ENCODE measurements at places on chromosomes 12 and 14.

- DNase-seq, result no peak
Measured at GRCh38 chr12:107492393-107493134, 193.0 kb upstream of the PWP1 start.

DNA sequence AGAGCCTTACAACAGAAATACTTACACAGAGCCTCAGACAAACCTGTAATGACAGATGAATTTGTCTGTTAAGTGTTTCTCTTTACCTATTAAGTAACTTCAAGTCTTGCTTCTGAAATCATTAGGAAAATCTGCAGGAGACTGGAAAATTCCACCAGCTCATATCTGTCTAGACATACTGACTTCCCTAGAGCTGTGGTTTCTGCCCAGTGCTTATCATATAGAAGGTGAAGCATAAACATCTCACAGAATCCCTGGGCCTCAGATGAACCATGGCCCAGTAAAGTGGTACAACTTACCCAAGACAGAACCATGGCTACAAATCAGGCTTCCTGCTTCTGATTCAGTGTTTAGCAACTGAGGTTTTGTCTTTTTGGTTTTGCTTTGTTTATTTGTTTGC lies 91.6 kb downstream of the EGLN3 start:
- DNase-seq, result no peak

DNA sequence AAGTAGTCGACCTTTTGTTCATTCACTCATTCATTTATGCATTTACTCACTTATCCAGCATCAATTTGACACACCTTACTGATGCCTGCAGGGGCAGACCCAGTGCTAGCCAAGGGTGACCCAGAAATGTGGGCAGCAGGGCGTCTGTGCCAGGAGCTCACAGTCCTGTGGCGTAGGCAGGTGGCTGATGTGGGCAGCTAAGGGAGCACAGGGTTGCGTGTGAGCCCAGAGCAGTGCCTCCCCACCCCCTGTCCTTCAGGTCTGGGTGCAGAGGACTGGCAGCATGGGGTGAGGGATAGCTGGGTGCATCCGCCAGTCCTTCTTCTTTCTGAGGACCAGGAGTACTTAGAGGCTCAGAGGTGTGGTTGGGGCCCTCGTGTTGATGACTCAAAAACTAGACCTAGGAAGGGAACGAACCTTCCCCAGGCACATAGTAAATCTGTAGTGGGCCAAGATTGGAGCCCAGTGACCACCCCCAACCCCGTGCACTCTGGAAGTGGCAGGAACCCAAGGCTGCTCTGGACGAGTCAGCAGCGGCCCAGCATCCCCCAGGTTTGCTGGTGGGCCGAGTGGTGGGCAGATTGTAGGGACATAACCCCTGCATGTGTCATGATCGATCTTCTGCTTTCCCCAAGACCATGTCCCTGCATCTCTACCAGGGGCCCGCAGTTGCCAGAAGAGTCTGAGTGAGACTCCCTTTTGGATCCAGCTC lies 63.9 kb downstream of the BEGAIN start:
- no peak for DNase-seq

DNA sequence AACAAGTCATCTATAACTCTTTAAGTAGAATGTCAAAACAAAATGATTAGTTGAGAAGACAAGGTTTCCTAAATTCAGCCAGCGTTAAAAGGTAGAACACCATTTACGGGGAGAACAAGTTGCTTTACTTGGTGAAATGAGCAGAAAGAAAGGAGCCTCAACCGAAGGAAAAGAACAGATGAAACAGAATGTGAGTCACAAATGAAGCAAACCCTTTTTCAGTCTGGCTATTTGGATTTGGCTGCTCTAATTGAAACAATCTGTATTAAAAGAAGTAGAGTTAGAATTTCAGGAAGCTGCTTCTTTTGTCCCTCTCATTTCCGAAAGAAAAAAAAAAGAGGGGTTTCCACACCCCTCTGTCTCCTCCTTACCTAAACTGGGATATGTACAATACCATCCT lies 34.6 kb downstream of the CEP128 start:
- DNase-seq, result no peak

- peak; percentile 21 for DNase-seq
Measured at GRCh38 chr12:127809275-127809674, 457.7 kb upstream of the TMEM132C start.

DNA sequence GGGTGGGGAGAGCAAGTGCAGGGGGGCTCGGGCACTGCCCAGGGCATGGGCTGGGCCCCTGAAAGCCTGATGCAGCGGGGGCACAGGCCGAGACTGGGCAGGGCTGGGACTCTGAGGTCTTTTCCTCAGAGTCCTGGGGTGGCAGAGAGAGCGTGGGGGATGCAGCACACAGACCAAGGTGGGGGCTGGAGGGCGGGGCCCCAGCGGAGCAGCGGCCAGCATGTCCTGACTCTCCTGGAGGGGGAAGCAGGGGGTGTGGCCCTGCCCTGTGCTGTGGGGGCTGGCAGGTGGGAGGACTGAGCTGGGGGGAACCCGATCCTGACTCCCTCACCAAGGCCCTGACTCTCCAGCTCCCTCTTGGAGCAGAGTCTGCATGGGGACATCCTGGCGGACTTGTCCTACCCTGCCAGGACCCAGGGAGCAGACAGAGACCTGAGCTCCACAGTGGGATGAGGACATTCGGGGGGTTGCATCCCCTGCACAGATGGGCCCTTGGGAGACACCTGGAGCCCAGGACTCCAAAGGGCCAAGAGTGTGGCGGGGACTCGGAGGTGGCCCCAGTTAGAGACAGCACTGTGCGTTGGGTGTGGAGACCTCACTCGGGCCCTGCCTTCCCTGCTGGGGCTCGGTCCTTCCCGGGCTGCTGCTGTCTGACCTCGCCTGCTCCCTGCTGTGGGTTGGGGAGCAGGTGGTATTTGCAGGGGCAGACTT lies 326.1 kb downstream of the TMEM121 start:
- DNase-seq, result no peak

Measured in brain pericyte (primary cell).